K562 (cell line): ENCODE measurements at places on chromosomes 5 and 9.

DNA sequence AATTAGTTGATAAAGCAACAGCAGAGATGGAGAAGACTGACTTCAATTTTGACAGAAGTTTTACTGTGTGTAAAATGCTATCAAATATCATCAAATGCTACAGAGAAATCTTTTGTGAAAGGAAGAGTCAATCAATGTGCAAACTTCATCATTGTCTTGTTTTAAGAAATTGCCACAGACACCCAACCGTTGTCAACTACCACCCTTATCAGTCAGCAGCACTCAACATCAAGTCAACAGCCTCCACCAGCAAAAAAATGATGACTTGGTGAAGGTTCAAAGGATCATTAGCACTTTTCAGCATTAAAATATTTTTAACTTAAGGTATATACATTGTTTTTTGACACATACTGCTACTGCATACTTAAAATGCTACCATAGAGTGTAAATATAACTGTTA lies 888.8 kb downstream of the CDH18 start:
- no peak for DNase-seq

DNA sequence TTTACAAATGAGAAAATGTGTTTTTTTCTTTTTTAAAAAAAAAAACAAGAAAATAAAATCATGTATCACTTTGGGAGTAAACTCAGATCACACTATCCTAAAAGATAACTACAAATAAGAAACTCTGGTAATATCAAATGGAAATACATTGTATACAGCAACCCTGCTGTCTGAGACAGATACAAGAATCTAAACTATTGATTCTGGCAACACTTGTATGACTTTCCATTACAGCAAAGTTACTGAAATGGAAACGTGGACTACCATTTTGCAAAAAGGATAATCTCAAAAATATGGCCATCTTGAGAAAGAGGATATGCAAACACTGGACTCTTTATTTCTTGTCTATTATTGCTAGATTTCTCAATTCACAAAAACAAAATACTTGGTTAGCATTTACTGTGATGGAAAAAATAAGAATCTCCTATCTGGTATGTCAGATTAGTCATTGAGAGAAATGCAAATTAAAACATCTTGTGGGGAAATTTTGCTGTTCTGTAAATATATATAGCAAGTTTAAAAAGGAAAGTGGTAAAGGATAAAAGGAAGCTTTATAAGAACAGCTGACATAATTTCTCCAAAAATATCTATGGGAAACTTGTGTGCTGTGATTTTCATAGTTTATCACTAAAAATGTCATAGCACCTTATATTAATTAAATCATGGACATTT lies 112.9 kb upstream of the FER start:
- no peak for DNase-seq

- DNase-seq = peak; percentile 34
Measured at GRCh38 chr5:176762489-176762888, 47.9 kb upstream of the UNC5A start.

DNA sequence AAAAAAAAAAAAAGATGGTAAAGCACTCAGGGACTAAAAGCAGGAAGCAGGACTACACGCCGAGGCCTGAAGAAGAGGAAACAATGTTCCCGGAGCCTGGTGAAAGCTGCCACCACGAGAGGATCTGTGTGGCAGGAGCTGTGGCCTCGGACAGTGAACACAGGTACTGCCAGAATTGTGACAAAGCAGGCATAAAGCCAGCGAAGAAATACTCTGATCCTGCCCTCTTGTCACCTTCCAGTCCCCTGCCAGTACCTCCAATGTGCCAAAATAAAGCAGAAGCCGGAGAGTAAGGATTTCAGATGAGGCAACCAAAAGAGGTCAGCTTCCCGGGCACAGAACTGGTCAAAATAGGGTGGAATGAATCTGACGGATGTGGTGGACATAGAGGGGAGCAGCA lies 211.5 kb upstream of the TARS1 start:
- no peak for DNase-seq

- DNase-seq = no peak
Measured at GRCh38 chr9:21104787-21105186, 27.0 kb upstream of the IFNB1 start.

DNA sequence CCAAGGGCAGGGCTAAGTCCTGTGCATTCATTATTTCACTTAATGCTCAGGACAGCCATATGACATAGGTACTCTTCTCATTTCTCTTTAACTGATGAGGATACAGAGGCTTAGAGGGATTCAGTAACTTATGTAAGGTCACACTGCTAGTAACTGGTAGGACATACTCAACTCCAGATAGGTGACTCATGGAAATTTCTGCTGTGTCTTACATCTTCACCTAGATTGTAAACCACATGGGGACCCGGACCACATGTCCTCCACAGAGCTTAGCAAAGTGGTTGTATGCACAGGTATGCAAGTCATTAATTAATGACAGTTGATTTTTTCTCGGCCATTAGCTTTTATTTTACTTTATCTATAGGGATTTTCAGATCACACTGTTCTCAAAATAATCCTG lies 29.3 kb downstream of the SLC1A1 start:
- no peak for DNase-seq

DNA sequence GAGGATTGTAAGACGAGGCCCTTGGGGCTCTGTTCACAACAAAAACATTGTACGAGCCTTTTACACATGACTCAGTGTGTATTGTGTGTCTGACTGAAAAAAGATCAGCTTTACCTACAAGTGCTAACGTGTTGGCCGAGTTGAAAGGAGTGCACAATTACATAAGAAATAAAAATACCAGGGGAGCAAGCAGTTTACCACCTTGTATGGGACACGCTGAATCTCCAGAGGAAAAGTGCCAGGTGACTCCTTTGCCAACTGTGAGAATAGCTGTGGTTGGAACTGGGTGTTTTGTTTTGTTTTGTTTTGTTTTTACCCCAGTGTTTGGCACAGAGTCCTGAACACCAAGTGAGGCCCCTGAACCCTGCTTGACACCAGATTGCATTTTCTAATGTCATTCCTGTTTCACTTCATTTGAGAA lies 32.8 kb upstream of the ZSWIM6 start:
- no peak for DNase-seq

DNA sequence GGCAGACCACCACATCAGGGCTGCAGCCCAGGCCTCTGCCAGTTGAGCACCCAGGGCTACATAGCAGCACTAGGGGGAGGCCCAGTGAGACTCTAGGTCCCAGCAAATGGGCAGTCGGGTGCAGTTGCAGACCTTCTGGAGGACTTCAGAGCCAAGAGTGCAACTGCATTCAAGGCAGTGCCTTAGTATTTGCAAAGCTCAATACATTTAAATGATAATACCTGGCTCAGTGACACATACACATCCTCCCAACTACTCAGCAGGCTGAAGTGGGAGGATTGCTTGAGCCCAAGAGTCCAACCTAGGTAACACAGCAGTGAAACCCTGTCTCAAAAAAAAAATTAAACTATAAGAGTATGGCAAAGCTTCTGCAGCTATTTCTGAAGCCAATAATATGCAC lies 38.6 kb upstream of the TMOD1 start:
- DNase-seq = no peak

DNA sequence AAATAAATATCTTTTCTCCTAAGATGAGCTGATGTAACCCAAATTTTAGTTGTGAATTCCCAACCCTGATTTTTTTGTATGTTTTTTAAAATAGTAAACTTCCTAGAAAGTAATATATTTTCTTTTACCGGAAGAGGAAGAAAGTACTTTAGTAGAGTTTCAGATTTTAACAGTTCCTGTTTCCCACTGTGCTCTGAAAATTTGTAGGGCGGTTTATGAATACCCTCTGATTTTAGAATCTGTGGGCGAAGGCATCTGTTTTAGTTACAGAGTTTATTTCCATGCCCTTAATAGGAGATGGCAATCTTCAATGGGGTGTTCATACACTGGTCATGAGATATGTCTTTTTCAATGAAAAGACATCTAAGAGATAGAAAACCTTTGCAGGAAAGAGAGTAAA lies 3.7 kb upstream of the HOMER1 start:
- DNase-seq = no peak

- DNase-seq = no peak
Measured at GRCh38 chr9:124017929-124018729, 6.6 kb downstream of the LHX2 start.

GRCh38 chr9:36193023-36193422 lies 2.3 kb downstream of the CLTA start:
- DNase-seq = no peak

GRCh38 chr5:108398964-108399363 lies 17.1 kb upstream of the FBXL17 start:
- DNase-seq = peak; percentile 58

- no peak for DNase-seq
Measured at GRCh38 chr5:133859073-133859472, 109.4 kb downstream of the C5orf15 start.

GRCh38 chr9:3478549-3478953 lies 47.2 kb downstream of the RFX3 start:
- no peak for DNase-seq

- DNase-seq = peak; percentile 78
Measured at GRCh38 chr5:963673-964531, 44.7 kb upstream of the NKD2 start.

- peak; percentile 23 for DNase-seq
Measured at GRCh38 chr5:66769839-66770617, 173.8 kb downstream of the MAST4 start.

DNA sequence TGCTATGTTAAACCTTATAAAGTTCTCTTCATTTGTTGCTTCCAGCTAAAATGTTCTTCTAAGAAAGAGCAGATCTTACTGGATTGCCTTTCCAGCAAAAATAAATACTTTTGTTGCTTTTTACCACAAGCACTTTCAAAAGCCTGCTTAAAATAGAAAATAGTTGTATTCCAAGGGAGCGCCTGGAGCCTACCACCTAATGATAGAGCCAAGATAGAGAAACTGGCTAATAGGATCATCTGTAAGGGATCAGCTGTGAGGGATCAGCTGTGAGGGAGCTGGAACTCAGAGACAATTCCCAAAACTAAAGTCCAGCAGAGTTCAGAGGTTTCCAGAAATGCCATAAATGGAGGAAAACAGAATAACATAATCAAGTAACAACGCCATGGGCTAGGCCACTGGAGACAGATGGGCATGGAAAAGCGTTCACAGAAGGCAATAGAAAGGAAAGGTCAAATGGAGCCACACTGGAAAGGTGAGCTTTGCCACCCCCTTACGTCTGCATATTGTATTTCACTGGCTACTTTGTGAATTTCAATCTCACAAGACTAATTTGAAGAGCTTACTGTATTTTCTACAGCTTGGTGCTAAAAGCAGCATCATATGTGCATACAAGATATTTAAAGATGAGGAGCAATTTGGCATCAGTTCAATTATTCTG lies 140.6 kb upstream of the TLE4 start:
- DNase-seq = no peak

DNA sequence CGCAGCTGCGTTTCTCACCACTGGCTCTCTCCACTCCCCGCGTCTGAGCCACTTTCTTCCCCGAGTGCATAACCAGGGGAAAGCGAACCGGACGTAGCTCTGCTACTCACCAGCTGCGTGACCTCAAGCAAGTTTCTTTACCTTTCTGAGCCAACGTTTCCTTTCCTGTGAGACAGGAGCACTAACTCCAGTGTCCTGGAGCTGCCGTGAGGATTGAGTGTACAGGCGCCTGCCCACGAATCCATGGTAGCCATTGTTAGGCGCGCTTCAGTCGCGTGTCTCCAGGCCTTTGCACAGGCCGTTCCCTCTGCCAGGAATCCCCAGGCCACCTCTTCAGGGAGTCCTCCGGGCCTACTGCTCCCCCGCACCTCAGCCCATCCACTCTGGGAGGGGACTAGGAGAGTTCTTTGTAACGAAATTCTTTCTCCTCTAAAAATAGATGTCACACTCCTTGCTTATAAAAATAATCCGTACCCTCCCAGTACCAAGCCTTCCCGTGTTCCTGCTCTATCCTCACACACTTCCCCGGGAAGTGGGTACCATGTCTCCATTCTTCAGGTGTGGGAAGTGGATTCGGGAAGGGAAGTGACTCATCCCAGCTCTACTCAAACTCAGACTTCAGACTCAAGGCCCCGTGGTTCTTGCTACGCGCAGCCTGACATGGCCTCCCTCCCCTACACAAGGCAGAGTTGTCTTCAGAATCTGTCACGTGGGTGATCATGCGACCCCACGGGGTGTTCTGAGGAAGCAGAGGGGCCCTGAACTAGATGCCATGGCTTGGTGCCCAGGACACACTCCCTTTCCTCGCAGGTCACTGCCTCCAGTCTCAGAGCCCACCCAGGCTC lies 16.1 kb upstream of the CRB2 start:
- DNase-seq = no peak

DNA sequence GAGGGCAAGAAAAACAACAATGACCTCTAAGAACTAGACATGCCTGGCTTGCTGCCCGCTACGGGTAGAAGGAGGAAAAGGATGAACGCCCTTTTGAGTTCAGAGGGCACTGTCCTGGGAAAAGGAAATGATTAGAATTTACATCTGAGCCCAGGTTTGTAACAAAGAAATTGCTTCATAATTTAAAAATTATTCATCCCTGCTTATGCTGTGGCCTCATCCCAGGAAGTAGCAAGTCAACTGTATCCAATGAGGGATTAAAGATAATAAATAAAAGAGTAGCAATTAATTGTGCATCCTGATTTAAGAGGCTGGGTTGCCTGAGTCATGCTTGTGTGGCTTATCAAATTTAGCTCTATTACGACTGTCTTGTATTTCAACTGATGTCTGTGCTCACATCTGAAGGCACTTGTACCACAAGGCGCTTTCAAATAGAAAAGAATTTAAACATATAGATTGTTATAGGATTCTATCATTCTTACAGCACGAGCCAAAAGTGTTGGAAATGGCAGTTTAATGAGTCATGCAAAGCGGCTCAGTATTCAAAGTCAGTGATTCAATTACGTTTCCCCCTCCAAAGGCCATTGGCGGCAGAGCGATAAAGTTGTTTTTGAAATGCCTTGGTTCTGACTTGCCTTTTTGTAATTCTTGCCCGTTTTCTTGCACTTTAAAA lies 40.0 kb upstream of the DMRT1 start:
- no peak for DNase-seq

DNA sequence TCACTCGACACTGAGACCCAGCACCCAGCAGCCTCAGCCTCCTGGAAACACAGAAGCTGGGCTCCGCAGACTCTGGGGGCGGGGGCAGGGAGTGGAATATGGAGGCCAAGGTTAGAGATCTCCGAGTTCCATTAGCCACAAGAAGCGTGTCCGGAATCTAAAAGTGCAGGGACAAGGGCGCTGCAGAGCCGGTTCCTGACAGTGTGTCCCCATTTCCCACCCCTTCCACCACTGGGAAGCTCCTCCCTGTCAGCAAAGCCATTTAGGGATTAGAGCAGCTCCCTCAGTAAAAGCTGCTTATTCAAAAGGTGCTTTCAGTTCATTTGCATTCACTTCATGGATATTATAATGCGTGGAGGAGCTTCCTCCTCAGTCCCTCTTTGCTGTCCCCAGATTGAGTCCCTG lies 74.1 kb upstream of the HSPA9 start:
- no peak for DNase-seq

- DNase-seq = no peak
Measured at GRCh38 chr5:57666582-57666981, 184.0 kb upstream of the ACTBL2 start.

- no peak for DNase-seq
Measured at GRCh38 chr5:143717400-143717799, 94.6 kb upstream of the HMHB1 start.

GRCh38 chr9:21452681-21453080 lies 12.4 kb downstream of the IFNA1 start:
- DNase-seq = no peak
